BE2C (cell line): ENCODE measurements at places on chromosomes 1 and 21.

GRCh38 chr1:19333587-19334354 is 21.6 kb downstream of the SLC66A1 start:
- DNase-seq = no peak

DNA sequence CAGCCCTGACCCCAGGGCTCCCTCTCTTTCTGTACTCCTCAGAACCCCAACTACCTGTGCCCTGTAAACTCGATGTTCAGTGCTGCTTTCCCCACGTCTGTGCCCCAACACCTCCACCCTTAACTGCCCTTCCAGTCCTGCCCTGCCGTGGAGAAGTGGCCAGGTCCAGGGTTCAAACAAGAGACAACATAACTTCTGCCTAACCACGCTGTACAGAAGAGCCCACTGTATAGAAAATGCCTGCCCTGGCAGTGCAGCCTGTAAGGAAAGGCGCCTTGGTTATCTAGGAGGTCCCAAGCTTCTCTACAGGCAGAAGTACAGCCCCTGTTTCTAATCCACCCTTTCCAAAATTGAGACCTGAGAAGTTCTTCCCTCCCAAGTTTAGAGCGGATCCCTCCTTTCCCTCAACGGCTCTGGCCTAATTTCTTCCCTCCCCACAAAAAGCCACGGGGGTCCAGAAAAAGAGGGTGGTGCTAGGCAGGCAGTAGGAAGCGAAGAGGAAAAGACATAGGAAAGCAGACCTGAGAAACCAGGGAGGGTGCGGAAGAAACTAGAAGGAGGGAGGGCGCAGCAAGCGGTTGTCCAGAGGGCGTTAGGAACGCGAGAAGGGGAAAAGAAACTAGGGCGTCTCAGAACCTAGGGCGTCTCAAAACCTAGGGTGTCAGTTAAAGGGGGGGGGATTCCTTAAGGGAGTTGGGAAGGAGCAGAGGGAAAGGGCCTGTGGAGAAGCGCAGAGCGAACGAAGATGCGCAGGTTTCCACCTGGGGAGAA is 3.2 kb downstream of the DMRTA2 start:
- DNase-seq = no peak

DNA sequence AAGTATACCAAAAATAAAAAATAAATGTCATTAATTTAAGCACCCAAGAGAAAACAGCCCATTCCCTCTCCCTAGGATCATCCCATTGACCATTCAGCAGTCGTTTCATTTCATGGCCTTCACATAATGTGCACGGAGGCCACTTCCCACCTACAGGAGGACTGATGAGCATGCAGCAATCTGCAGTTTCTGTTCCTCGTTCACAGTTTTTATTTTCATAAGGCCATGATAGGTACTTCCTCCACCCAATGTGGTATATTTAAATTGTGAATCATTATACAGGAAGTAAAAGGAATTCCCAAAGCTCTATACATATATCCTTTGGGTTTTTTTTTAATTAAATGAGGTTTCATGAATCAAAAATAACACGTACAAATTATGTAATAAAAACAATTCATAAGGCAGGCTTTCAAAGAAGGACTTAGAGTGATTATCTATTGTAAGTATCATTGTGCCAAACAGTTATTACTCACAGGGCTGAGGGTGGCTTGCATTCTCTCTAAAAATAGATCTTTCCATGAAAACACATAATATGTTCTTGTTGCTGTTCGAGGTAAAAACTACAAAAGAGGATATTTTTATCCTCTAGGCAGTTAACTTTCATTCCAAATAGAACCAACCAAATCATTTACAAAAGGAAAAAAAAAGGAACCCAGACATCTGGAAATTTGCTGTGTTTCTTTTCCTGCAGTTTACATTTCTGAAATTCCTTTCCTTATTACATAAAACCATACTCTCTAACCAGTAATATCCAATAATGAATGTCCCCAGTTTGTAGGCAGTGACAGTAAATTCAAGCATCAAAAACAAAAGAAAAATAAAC is 27.5 kb upstream of the SLC44A3 start:
- DNase-seq = no peak

GRCh38 chr1:158969166-158969565 is 37.8 kb downstream of the PYHIN1 start:
- no peak for DNase-seq

GRCh38 chr1:162599451-162599850 is 32.8 kb upstream of the DDR2 start:
- DNase-seq = no peak
